ENCODE measurements at places on chromosomes 5 and 9.

- no peak for DNase-seq
These were observed 105.3 kb downstream of the SLIT3 start for GRCh38 chr5:169195601-169196000.

DNA sequence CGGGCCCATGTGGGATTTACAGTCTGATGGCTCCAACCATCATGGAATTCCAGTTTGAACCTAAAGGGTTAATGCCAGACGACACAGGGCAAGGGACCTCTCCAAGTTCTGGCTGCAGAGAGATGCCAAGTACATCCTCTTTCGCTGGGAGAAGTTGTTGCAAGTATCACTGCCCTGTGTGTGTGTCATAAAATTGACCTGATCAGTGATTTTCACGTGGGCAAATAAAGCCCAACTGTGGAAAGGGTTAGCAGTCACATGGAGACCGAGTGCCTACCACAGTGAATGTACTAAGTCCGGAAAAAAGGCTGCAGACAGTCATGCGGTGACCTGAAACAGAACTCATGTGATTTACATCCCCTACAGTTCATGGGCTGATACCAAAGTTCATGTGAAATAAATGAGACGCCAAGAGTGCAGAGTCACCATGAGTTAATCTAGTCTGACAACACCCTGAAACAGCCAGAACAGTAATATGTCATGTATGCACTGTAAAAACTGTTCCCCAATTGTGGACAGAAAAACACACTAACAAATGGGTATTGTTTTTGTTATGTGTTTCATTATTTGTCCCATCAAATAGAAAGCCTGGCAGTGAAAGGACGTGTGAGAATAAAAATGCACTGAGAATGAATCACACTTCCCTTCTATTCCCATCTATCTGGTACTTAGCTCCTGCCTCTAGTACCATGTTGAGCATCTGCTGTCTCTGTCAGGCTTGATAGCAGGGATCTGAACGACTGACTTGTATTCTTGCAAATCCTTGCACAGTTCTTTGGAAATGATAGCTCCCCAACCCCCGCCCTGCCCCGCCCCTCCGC, 115.7 kb downstream of the SUSD1 start:
- DNase-seq = no peak

- no peak for DNase-seq
These were observed 23.2 kb upstream of the MINAR2 start for GRCh38 chr5:129724647-129725046.

- no peak for DNase-seq
These were observed 232.5 kb downstream of the ARRDC3 start for GRCh38 chr5:91150636-91151035.

DNA sequence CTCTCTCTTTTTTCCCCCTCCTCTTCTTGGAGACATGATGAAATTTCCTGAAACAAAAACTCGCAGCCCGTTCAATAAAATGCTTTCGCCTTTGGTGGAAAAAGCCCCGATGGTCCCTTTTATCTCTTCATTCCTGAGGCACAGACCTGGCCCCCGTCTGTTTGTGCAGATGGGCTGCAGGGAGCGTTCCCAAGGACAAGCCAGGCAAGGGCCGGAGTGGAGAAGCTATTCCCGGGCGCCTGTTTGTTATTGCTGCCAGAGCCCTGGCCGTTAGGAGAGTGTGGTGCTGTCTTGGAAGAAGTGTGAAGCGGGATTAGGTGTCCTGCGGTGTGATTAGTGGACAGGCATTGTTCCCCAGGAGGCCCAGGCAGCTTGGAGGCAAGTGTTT, 71.9 kb downstream of the SMIM23 start:
- DNase-seq = no peak

DNA sequence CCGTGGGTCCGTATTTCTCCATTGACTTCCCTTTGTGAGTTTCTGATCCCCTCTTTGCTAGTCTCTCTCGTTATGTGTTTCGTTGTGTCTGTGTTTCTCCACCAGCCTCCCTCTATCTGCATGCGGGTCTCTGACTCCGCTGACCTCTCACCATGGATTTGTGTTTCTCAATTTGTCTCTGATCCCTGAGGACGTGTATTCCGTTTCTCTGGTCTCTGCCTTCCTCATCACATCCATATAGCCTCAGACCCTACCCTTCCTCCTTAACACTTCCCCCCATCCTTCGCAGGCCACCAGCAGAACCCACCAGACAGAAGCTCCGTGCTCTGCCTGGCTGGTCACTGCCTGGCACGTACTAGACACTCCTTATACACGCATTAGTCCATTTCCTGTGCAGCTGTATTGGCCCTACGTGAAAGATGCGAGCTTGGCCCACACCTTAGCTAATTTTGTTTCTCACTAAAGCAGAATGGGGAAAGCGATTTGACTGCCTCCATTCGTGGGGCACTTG, 631 bp downstream of the B4GALT7 start:
- no peak for DNase-seq

GRCh38 chr5:125410537-125411070, 664.2 kb upstream of the ZNF608 start:
- no peak for DNase-seq

- DNase-seq = no peak
These were observed 340.8 kb downstream of the FGF10 start for GRCh38 chr5:44048276-44048984.

DNA sequence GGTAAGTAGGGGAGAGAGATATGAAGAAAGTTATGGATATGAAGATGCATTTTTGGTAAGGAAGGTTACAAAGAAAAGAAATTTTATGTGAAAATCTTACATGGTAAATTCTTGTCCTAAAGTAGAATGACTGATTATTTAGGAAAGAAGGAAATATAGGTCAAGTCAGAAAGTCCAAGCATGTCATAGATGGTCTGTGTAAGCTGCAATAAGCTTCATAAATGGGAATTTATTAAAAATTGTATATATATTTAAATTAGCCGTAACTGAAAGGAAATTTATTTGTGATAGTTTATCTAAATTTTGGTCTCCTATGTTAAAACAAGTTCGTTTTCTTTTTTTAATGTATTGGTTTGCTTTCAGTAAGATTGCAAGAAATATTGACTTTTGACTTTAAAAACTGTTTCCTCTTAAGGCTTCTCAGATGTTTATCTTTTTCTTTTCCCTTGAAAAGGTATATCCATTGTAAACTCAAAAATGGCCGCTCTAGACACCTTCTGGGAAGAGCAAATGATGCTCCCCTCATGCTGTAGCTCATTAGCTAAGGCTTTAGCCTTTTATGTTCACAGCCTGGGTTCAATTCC, 46.8 kb upstream of the HAPLN1 start:
- DNase-seq = no peak

DNA sequence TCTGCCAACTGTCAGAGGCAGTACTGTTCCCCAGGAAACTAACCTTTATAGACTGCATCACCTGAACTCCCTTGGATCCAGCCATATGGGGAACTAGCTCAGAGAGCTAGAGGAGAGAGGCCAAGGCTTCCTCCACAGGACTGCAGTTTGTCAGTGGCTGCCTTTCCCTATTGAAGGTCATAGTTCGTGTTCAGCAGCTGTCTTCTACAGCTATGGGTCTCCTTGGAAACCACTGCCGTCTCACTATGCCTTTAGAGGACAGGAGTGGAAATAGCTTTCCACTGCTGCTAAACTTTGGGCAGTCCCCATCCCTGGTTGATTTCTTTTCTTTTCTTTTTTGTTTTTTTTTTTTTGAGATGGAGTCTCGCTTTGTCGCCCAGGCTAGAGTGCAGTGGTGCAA, 4.4 kb upstream of the SLIT3 start:
- DNase-seq = no peak

GRCh38 chr9:4422495-4422894, 67.8 kb upstream of the SLC1A1 start:
- no peak for DNase-seq

GRCh38 chr9:77582961-77583576, 65.1 kb downstream of the GNA14 start:
- no peak for DNase-seq

DNA sequence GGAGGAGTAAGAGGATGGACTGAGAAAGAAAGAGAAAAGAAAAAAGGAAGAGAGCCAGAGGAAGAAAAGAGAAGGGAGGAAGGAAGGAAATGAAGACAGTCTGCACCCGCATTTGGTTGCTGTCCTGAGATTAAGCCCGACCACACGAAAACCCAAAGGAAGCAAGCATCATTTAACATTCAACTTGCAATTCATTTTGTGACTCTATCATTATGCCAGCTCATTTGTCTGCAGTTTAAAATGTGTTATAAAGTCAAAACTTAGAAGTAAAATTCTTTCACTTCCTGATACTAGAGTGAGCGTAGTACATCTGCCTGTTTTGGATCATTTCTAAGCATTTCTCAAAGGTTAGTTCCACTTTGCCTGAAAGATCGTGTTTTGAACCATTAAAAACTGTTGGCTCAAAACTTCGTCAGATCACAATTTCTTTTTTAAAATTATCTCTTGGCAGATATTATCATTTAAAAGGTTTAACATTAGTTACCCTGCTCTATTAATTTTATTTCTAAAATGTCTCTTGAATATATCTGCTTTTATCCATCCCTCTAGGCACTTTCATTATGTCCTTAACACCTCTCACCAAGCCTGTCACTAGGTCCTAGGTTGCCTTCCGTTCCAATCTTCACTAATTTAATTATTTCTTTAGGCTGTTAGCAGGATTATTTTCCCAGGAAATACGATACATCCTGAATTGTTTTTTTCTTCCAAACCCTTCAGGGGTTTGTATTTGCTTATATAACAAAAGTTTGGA, 240.9 kb downstream of the TLE4 start:
- no peak for DNase-seq

- DNase-seq = no peak
These were observed 18.9 kb upstream of the MLANA start for GRCh38 chr9:5871785-5872184.

DNA sequence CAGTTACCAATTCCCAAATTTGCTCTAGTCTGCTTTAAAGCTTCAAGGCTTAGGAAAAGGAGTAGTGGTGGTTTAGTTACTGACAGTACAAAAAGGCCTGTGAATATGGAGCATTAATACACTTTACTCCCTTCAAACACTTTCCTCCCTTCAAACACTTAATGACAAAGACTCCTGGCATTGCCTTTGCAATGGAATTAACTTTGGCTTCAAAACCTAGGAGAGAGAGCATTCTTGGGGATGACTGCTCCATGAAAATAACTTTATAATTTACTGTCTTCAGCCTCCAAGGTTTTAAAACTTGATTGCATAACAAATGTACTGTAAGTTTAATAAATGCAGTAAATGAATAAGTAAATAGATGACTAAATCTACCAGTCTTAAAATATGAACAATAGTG, 185.6 kb downstream of the TRPM3 start:
- DNase-seq = no peak

- DNase-seq = no peak
These were observed 372.3 kb upstream of the FTMT start for GRCh38 chr5:121479337-121479736.

- no peak for DNase-seq
These were observed 54.6 kb upstream of the PHYKPL start for GRCh38 chr5:178287091-178287790.

DNA sequence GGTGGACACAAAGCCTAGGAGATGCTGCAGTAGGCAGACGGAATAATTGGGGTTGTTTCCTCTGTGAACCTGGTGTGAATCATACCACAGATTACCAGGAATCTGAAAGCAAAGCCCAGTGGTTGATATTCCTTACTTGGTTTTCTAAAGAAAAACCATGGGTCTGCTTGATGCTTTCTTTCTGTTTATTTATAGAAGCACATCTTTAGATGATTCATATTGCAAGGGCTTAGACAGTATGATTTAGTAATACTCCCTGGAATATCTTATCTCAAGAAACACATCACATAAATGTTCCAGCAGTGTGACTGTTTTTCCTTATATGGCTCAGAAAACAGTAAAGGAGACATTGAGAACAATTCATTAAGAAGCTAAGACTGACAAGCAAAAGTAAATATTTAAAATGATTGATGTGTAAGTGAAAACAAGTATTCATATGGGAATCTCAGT, 623.3 kb downstream of the RAB3C start:
- no peak for DNase-seq

- DNase-seq = no peak
These were observed 117.0 kb upstream of the GNA14 start for GRCh38 chr9:77764894-77765780.

DNA sequence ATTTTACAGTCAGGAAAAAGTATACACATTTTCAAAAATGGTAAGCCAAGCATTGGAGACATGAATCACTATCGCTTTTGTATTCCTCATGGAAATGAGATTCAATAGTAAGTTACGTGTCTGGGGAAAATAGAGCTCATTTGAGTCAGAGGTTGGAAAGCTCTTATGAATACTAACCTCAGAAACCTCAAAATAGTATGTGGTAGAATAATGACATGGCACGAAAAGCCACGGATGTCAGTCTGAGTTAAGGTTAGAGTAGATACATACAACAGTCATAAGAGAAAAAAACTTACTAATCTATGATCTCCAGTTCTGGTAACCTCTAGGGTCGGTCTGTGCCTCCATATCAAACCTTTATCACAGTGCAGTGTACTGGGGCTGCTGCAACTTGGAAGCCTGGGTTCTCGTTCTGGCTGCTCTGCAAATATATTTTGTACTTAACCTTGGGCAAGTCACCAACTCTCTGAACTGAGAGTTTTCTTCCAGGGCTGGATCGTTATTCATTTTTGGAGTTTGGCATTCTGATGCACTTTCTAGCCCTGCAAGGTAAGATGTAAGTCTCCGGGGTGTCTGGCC, 31.8 kb downstream of the MAP1B start:
- DNase-seq = no peak

- no peak for DNase-seq
These were observed 96.3 kb upstream of the MEF2C start for GRCh38 chr5:88979244-88979643.

DNA sequence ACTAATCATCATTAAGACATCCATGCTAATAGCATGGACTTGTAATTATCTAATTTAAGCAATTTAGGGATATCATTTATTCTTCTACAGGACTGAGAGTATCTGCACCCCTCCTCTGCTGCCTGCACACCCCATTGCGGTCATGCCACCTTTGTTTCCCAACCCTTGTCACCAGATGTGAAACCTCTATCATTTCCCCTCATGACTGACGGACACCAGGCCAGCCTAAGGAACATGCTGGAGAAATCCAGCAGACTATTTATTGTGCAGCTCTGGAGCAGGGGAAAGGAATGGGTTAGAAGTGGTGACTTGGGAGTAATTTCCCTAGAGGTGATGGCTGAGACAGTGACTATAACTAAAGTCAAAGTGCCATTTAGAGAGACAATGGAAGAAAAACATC, 40.7 kb downstream of the UGCG start:
- DNase-seq = no peak

GRCh38 chr5:33488558-33489355, 48.0 kb downstream of the TARS1 start:
- DNase-seq = no peak

DNA sequence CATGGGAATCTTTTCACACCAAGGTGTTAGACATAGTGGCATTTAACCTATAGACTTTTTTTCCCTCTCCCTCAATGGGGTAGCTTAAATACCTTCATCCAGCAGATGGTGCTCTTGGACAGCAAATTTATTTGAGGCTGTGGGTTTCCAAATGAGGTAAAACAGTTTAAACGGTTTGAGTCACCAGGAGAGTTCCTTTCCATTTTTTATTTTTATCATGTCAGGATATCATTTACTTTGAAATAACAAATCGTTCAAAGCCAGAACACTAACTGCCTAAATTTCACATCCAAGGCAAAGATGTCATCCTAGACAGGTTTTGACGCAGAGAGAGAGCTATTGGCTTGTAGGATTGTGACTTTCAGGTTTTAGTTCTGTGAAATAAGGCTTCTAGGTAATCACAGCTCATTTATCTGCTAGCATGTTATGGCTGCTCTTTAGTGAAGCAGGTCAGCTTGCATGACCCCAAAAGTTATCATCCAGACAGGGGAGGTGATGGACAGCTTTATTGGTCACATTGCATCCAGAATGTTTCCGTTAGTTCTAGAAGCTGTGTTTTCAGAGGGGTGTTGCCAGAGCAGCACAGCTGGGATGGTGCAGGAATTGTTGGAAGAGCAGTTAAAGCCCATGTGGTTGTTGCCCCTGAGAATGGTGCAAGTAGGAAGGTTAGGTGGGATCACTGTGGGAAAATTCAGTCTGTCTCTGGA, 69.8 kb downstream of the KDM4C start:
- DNase-seq = peak; percentile 33
